ENCODE measurements at places on chromosomes 1 and 21.

DNA sequence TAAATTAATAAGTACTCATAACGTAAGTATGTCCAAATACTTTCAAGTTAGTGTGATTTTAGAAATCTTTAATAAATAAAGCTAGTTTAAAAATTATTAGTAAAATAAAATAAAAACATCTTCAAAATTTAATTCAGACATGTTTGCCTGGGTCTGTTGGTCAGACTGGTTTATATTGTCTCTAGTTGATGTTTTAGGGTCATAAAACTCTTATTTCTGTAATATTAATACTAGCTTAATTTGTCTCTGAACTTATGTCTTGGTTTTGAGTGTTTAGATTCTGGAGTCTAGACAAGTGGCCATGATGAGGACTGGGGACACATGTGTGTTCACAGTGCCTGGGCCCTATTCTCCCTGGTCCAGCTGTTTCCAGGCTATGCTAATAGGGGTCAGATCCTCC is 184.5 kb upstream of the TNR start:
- no peak for DNase-seq

GRCh38 chr1:66359269-66359668 is 174.7 kb upstream of the SGIP1 start:
- DNase-seq = no peak

DNA sequence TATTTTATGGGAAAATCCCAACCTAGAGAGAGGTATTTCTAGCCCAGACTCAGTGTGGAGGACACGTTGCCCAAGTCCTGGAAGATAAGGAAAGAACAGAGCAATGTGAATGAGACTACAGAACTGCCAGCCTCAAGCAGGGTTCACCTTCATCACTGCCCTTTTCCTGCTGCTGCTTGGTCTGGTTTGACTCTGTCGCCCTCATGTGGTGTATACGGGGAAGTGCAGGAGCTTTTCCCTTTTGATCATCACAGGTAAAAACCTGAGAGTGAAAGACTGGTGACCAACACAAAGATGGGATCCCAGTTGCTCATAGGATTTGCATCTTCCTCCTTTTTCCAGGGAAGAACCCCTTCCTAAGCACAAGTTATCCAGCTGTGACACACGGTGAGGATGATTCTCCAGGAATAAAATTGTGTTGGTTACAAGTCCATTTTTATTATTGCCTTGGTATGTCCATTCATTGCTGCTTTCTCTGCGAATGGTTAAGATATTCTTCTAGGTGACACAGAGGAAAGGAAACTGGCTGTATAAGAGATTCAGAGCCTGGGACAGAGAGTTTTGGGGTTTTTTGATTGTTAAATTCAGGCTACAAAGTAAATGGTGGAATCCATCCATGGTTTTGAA is 89.5 kb upstream of the CD53 start:
- DNase-seq = no peak

- no peak for DNase-seq
Observed at GRCh38 chr1:205774198-205775014, 876 bp downstream of the RAB29 start.

GRCh38 chr1:240385985-240386978 is 225.7 kb downstream of the GREM2 start:
- DNase-seq = no peak
